ENCODE measurements at places on chromosomes 3 and 15.

- DNase-seq = no peak
Measured at GRCh38 chr3:86481031-86481430, 509.9 kb downstream of the VGLL3 start.

GRCh38 chr15:79160211-79160610, 69.6 kb upstream of the RASGRF1 start:
- no peak for DNase-seq

DNA sequence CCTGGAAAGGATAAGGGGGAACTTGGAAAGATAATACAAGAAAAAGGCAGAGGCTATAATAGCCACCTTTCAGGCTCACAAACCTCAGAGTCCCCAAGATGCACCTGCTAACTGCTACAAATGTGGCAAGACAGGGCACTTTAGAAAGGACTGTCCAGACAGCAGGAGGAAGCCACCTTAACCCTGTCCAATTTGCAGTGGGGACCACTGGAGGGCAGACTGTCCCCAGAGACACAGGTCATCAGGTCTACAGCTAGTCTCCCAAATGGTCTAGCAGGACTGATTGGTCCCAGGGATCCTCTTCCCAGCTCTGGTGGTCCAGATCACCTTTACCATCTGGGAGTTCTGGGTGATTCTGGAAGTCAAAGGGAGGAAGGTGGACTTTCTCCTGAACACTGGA, 882.5 kb upstream of the GBE1 start:
- no peak for DNase-seq

DNA sequence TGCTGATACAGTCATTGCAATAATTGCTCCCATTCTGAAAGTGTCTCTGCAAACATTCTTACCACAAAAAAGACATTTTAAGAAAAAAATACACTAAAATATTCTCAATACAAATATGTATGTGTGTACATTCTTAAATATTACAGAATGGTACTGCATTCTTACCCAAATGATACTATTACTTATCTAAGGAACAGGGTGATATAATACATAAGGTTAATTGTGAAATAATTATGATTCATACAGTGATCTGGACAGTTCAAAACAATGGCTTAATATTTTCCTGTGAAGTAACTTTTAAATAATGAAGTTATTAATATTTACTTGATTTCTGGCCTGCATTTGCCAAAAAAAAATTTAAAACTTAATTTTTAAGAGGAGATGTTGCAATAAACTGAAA, 694.6 kb downstream of the TUSC7 start:
- no peak for DNase-seq

DNA sequence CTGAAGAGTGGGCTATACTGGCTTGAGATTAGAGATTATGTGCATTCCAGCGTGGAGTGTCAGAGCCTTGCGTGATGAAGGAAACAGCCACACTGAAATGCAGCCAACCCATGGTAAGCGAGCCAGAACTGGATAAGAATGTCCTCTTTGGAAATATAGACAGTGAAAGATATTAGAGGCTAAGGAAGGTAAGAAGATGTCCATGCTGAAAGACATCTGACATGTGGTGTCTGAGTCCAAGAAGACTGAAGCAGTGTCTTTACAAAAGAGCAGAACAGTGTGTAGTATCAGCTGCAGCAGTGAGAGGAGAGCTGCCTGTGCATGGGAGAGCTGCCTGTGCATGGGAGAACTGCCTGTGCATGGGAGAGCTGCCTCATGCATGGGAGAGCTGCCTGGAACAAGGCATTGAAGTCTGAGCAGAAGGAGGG, 672.2 kb downstream of the DIPK2A start:
- no peak for DNase-seq

- DNase-seq = no peak
Measured at GRCh38 chr15:32851572-32851971, 133.8 kb downstream of the GREM1 start.

Data from stimulated activated CD8-positive, alpha-beta memory T cell treated with anti-CD3 and anti-CD28 coated beads, Interleukin-4, amount 100 ng/mL, for 24 hours (primary cell).